ENCODE measurements at places on chromosomes 4 and X.

GRCh38 chr4:41644915-41645295, 103.6 kb downstream of the PHOX2B start:
- no peak for DNase-seq

GRCh38 chr4:10877076-10877475, 192.5 kb upstream of the CLNK start:
- no peak for DNase-seq

GRCh38 chrX:9336456-9336855, 128.4 kb upstream of the TBL1X start:
- DNase-seq, result no peak

GRCh38 chrX:131711478-131711867, 167.6 kb downstream of the OR13H1 start:
- no peak for DNase-seq

DNA sequence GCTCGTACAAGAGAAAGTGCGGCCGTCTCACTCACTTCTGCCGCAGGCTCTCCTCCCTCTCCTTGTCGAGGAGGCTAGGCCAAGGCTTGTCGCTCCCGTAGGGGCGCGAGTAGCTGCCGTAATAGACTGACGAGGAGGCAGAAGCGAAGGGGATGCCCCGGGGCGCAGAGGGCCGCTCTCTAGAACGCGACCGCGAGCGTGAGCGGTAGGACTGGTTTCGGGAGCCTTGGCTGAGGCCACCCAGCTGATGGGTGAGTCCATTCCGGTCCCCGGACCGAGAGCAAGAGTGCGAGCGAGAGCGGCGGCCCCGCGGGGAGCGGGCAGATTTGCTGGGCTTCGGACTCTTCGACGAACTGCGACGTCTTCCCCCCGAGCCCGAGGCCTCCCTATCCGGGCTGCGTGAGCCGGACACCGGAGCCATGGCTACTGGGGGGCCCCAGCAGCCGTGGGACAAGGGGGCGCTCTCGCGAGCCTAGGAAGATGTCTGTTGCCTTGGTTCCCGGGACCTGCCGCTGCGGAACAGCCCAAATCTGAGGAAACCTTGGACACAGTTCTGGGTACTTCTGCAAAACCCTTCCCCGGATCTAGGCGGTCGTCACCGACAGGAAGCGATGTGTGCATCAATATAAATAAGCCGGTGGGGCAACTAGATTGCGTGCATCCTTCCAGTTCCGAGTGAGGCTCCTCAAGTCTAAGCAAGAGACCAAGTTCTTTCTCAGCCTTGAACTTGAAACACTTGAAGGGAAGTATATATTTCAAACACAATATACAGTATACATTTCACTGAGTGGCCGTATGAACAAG, at the start of gene NKAP:
TSS of gene NKAP (minus strand) at position 567 of the 804 bp plus-strand sequence. CDS start at position 421, 146 bp downstream.
- DNase-seq, result peak; percentile 56

All from stimulated activated CD8-positive, alpha-beta memory T cell treated with anti-CD3 and anti-CD28 coated beads, Interleukin-2, amount 100 ng/mL, for 1 hour (primary cell).